ENCODE measurements at places on chromosomes 16 and 17.

GRCh38 chr17:35117984-35118383 is 1.7 kb downstream of the RAD51D start:
- no peak for DNase-seq

DNA sequence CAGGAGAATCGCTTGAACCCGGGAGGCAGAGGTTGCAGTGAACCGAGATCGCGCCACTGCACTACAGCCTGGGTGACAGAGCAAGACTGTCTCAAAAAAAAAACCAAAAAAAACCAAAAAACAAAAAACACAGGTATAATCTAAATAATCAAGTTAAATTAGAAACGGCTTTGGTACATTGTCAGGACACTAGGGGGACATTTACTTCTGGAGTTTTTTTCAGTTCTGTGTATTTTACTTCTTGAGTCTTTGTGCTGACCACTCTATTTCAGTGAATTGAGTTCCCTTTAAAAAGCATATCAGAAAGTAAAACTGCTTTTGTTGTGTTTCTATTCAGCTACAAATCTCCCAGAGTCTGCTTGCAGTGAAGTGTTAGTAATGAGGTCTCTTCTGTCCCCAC is 36.3 kb downstream of the DHRS7B start:
- no peak for DNase-seq

DNA sequence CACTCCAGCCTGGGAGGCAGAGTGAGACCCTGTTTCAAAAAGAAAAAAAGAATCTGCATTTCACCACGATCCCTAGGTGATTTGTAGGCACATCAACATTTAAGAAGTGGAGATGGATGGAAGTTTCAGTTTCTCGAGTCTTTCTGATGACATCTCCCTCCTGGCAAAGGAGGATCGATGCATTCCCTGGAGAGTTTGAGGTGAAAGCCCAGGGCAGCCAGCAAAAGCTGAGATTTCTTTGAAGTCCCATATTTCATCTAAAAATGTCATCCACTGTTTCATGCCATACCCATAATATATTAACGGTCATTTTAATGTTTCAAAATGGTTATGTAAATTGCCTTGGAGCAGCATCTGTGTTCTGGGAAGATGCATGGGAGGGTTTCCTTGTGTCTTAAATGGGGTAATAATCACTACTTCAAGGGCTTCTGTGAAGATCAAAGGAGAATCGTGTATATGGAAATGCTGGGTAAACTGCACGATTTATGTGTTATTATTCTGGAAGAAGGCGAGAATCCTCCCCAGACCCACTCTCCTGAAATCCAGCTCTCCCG is 63.4 kb downstream of the KATNIP start:
- no peak for DNase-seq

DNA sequence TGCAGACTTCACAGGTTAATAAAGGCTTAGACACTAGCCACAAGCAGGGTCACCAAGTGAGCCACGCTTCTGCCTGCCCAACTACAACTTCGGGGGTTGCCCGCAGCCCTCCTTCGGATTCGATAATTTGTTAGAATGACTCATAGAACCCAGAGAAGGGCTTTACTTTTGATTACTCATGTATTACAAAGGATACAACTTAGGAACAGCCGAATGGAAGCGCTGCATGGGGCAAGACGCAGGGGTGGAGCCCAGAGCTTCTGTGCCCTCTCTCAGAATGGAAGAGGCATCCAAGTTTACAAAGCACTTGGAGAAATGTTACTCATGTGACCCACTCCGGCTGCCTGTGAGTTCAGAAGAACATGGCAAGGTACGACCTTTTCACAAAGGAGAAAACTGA is 7.5 kb upstream of the CDH5 start:
- DNase-seq: no peak

- no peak for DNase-seq
Measured at GRCh38 chr16:55144651-55145050, 179.4 kb upstream of the IRX6 start.

DNA sequence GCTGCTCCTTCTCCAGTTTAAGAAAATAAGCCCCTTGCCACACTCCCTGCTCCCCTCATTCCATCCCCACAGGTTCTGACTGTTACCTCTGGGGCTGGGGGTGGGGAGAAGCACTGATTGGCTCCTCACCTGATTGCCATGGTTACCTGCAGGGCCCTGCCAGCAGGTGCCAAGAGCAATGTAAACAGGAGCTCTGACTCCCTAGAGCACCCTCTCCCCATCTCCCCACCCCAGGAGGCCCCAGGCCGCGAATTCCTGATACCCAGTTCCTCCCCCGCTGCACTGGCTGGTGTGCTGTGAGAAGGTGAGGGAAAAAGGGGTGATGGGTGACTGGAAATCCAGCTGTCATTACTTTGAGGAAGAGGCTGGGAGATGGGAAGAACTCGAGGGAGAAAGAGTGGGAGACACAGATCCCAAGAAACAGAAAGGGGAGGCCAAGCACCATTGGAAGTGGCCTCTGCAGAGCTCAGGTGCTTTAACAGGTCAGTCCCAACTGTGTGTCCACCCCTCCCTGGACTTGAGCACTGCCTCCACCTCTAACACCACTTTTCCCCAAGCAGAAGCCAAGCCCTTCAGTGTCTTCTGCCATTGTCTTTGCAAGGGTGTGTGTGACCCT is 4.5 kb downstream of the PCGF2 start:
- DNase-seq: no peak
